ENCODE measurements at places on chromosomes 2 and 18.
A peak's percentile ranks its signal among the peaks of the same experiment; 100 is the strongest.

GRCh38 chr2:95010718-95011117 lies 14.8 kb upstream of the MAL start:
- DNase-seq: no peak

DNA sequence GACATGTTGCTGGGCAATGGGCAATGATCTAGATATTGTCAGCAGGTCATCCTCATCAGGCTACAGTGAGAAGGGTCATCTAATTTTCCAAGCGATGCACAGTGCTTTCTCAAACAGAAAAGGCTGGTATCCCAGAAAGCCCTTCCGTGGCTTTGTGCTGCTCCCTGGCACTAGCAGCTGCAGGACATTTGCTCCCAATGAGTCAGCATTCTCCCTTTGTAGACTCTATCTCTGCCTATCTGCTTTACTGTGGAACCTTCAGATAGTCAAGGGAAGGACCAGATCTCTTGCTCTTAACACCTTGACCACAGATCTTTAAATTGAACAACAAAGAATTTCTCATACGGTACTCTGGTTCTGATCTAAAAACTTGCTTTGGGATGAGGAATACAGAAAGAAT lies 101.4 kb downstream of the CDH2 start:
- no peak for DNase-seq

DNA sequence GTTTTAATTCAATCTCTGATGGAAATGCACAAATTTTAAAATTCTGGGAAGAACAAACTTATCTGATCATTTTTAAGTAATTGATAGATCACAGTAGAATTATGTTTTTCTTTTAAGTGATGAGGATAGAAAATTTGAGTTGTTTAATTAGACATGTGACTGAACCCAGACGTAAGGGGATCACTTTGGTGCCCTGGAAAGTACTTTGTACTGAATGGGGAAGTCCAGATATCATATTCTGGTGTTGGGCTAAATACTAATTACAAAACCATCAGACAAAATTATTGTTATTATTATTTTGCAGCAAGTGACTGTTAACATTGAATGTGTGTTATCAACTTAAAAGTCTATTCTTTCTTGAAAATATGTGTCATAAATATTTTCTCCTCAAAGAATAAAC lies 994.6 kb downstream of the TSN start:
- DNase-seq: no peak

- no peak for DNase-seq
Observed at GRCh38 chr2:95059656-95060370, 34.3 kb downstream of the MAL start.

- peak; percentile 51 for DNase-seq
Observed at GRCh38 chr18:45106331-45106774, 425.7 kb downstream of the SETBP1 start.

- DNase-seq: no peak
Observed at GRCh38 chr18:54094474-54094873, 130.0 kb downstream of the MBD2 start.

DNA sequence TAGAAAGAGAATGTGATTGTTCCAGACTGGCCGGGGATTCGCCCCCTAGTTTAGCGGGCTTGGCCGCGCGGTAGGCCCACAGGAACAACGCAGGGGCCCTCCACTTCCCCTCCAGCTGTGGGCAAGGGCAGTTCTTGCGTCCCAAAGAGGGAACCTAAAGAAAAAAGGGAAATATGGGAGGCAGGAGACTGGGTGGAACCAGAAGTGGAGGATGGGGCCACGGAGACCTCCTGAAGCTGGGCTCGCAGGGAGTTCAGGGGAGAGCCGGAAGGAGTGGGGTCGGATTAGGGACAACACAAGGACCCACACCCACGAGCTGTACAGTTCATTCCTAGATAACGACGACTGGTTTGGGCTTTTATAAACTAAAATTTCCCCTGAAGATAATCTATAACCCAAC lies 18.2 kb downstream of the GNLY start:
- no peak for DNase-seq

DNA sequence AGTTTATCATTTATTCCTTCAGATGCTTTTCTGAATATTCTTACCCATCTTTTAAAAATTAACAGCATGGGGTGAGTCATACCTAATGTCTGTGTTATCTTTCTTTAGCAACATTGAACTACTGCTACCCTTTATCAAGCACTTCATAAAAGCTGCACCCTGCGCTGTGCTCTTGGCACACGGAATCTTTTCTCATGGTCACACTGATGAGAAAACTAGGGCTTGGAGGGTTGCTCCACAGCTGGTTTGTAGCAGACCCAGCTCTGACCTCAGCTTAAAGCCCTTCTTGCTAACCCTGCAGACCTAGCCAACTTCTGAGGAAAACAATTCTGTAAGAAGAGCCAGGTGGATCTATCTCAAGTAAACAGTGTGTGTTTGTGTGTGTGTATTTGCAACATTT lies 106.3 kb downstream of the RNF144A start:
- no peak for DNase-seq

- no peak for DNase-seq
Observed at GRCh38 chr2:215849771-215850170, 163.6 kb downstream of the MREG start.

DNA sequence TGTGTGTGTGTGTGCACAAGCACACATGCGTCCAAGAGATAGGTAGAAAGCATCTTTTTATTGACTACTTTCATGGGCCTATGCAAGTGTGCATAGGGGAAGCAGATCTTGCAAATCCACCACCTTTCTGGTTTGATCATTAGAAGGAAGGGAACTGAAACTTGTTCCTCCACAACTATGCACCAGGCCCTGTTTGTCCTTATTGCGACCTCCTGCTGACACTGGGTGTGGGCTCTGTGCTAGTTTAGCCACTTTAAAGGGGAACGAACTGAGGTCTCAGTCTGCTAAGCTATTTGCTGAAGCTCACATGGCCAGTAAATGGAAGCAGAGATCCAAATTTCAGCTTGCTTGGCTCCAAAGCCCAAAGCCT lies 32.1 kb upstream of the INSIG2 start:
- peak; percentile 7 for DNase-seq
